Activated CD8-positive, alpha-beta memory T cell treated with anti-CD3 and anti-CD28 coated beads, Interleukin-2, amount 10 ng/mL, durations not matched to agents 7 days and 5 days (primary cell): ENCODE measurements at places on chromosomes 3 and 15. TPM values are rescaled to one million over a fixed set of nuclear protein-coding genes. Genes with fewer than 3 reads are reported as not detected.

The PCOLCE2 gene
- total RNA-seq, result not detected

The ZBTB47 gene
- 0.56 TPM for total RNA-seq

The SLC51A gene
- not detected for total RNA-seq

DNA sequence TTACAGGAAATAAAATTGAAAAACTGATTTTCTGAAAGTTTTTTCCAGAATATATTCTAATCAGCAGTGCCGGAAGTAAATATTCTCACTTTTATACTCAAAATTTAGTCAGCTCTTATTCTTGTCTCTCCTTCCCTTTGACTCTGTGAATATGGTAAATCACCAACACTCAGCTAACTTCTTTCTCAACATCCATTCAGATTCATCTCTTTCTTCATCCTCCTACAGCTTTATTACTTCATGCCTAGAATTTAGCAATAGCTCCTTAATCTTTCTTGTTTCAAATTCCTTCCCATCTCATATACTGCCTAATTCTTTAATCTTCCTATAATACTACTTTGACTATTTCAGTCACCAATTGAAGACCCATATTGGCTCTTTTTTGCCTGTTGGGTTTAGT lies 67.9 kb downstream of the FGF7 start:
- no peak for DNase-seq

GRCh38 chr3:196620161-196620604 lies 19.3 kb upstream of the NRROS start:
- DNase-seq, result peak; percentile 75

DNA sequence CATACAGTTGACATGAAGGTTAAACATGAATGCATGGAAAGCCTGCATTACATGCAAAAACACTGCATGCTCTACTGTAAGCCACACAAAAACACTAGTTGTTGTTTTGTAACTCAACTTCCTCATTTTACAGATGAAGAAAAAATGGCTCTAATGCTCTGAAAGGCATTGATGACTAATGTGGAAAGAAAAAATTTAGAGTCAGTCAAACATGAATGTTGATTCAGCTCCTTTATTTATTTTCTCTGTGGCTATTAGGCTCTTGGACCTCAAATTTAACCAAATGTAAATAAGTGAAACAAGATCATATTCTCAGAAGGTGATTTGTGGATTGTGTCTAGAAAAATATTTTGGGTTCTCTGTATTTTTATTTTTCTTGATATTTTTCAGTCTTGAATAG lies 336.7 kb upstream of the ZNF717 start:
- DNase-seq, result no peak

- DNase-seq, result no peak
These were observed 23.8 kb downstream of the PLA2G4E start for GRCh38 chr15:41996921-41997592.
